ENCODE measurements at places on chromosomes 4 and X. TPM values are rescaled to one million over a fixed set of nuclear protein-coding genes. Genes with fewer than 3 reads are reported as not detected.
A peak's percentile ranks its signal among the peaks of the same experiment; 100 is the strongest.

F8A1 gene
- total RNA-seq, result 5.2 TPM

RAB39B gene
- 0.56 TPM for total RNA-seq

TMEM35A gene
- total RNA-seq, result 0.13 TPM

COPS4 gene
- total RNA-seq, result 109 TPM

MSN gene
- total RNA-seq, result 249 TPM

CT55 gene
- total RNA-seq, result 0.08 TPM

NXF2 gene
- total RNA-seq, result not detected

SYTL5 gene
- 0.25 TPM for total RNA-seq

GRCh38 chr4:86704601-86705000 lies 110.5 kb downstream of the PTPN13 start:
- no peak for DNase-seq

DNA sequence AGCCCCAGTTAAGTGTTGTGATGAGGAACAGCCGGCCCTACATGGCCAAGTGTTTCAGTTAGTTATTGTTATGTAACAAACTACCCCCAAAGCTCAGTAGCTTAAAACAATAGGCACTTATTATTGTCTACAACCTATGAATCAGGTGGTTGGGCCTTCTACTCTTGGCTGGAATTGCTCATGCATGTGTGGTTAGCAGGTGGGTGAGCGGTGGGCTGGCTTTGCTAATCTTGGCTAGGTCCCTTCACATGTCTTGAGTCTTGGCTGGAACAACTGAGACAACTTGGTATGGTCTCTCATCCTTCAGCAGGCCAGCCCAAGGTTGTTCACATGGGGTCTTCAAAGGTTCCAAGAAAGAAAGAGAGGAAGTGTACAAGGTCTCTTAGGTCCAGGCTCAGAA lies 54.5 kb upstream of the CHRNA9 start:
- DNase-seq, result no peak

- DNase-seq, result no peak
Measured at GRCh38 chr4:168598191-168598590, 101.3 kb downstream of the PALLD start.

- peak; percentile 70 for DNase-seq
Measured at GRCh38 chr4:7956270-7956808, 16.7 kb upstream of the AFAP1 start.

GRCh38 chr4:16029262-16029661 lies 54.6 kb downstream of the PROM1 start:
- DNase-seq, result peak; percentile 80

GRCh38 chrX:30653415-30654131 lies at the start of gene GK:
Gene GK, plus strand, starts transcription at chrX:30653423. Its CDS starts 115 bp downstream, at chrX:30653538.
- peak; percentile 37 for DNase-seq

- DNase-seq, result no peak
Measured at GRCh38 chrX:64792598-64793337, 183.5 kb downstream of the ZC4H2 start.

DNA sequence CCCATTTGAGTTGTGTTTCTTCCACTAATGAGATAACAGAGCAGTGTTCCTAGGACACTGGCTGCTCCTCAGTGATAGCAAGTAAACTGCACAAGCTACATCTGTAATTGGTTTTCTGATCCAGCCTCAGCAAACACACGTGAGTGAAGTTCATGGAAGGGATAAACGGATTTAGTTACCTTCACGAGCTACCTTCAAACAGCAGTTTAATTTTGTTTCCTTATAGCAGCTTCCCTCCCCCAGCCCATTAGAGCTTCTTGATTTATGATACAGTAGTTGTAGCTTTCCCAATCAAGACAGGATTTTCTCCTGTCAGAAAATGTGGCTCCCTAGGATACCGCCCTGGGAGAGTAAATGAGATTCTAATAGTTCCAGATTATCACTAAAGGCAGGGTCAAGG lies 634.2 kb upstream of the FAT1 start:
- DNase-seq, result no peak

- peak; percentile 18 for DNase-seq
Measured at GRCh38 chr4:148444296-148445070, 2.3 kb upstream of the NR3C2 start.

GRCh38 chrX:15680401-15680800 lies 15.8 kb upstream of the CLTRN start:
- DNase-seq, result no peak

DNA sequence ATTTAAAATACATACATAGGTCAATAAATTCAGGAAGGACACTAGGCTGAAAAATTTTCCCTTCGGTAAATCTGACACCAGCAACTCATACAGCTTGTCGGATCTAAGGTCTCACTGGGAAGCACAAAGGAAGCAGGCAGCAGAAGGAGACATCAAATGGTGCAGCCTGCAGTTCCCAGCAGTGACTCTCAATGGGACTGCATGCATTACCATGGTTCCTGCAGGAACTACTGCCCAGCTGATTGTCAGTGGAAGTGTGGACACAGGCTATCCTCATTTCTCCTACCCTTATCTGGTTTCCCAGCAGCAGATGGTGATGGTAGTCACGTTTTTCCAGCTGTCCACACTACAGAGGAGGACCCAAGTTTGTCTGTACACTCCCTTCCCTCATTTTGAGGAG lies 113.3 kb downstream of the PPP1R2C start:
- peak; percentile 20 for DNase-seq

DNA sequence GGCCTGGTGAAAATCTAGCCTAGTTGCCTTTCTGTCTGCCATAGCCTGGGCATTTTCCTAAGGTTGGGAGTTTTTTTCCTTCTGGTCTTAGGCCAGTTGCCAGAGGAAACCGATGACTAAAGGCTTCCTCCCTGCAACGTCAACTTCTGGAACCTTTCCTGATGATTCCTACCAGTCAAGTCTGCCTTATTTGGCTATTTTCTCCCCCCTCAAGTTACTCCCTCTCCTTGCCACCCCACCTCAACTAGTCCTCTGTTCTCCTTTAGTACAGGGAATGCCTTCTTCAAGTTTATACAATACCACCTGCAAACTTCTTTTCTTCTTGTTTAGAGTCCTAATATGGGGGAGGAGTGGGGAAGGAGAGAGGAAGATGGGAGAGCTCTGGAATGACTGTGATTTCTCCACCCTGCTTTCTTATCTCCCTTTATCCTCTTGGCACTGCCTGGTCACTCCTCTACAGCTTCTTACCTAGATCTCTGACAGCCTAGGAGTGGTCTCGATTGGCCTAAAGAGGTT lies 10.6 kb downstream of the MSN start:
- DNase-seq, result no peak

- no peak for DNase-seq
Measured at GRCh38 chr4:8725845-8726244, 133.3 kb downstream of the CPZ start.

DNA sequence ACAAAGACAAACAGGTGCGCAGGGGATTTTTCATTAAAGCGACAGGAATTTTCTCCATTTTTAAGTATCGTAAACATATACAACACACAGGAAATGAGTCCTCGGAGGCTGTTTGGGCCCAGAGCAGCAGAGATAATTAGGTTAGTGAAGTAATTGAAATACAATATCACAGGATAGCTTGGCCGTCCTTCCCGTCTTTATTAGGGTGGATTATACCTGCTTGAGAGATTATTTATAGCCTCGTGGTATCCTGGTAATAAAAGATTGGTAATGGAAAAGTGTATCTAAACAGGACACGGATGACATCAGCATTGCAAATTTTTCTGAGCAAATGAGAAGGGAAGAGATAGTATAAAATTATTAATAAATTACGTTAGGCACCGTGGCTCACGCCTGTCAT lies 68.2 kb downstream of the CRLF2 start:
- peak; percentile 61 for DNase-seq

GRCh38 chr4:46947541-46947940 lies 38.5 kb upstream of the COX7B2 start:
- no peak for DNase-seq

- no peak for DNase-seq
Measured at GRCh38 chr4:119559044-119559647, 69.5 kb downstream of the PDE5A start.

DNA sequence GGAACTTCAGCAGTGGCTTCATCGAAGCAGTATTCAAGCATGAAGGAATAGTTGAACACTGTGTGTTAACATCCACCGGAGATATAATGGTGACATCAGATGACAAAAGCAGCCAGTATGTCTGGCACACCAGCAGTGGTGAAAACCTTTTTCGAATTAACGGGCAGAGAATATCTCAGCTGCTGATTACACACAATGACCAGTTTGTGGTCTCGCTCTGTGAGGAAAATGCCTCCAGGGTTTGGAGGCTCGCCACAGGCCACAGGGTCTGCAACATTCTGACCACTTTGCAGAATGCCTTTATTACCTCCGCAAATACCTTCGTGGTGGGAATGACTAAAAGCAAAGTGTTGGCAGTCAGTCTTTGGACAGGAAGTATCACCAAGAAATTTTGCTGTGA lies 201.5 kb downstream of the NWD2 start:
- DNase-seq, result peak; percentile 81

GRCh38 chr4:164224871-164225270 lies 529.1 kb upstream of the SMIM31 start:
- DNase-seq, result peak; percentile 84

DNA sequence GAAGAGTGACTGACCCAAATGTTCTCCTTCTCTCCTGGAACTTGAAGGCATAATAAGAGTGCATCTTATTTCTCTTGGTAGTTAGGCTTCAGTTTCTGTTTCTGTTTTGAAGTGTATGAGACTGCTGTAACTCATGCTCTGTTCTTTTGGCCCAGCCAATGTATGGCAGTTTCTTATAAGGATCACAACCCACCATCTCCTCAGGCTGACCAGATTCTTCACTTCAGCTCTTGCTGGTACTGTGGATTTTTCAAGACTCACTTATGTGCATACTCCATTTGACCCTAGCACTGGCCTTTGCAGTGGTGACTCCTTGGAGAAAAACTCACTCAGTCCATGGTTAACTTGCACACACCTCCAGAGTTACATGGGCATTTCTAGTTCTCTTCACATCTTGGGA lies 9.6 kb upstream of the YTHDC1 start:
- DNase-seq, result no peak

DNA sequence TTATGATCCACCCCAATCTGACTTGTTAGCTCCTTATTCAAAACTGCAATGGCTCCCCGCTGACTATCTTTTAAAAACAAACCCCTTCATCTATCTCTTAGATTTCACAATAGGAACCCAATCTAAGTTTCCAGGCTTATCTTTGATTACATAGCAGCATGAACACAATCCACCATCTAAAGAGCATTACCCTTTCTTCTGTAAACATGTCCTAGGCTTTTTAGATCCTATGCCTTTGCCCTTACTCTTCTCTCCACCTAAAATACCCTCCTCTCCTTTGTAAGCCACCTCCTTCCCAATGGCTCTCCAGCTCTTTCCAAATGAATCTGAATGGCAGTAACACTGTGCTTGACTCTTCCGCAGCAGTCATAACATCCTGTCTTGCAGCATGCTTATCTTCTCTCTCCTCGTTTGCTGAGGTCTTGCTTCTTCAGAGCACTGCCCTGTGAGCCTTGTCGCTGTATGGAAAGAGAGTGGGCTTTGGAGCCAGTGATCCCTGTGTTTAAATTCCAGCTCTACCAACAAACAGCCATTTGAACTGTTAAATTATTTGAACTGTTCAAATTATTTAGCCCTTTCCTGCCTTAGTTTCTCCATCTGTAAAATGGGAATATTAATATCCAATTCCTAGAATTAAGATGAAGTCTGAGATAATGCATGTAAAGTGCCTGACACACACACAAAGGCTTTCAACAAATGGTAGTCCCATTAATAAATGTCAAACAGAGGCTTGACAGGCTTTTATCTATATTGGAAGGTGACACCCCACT lies 16.2 kb upstream of the TSPAN5 start:
- DNase-seq, result no peak

Data from SJCRH30 (cell line).